T47D (cell line): ENCODE measurements at places on chromosomes 3 and 15.
A peak's percentile ranks its signal among the peaks of the same experiment; 100 is the strongest.

GRCh38 chr3:88031642-88032077 is 27.1 kb downstream of the CGGBP1 start:
- DNase-seq = peak; percentile 2

DNA sequence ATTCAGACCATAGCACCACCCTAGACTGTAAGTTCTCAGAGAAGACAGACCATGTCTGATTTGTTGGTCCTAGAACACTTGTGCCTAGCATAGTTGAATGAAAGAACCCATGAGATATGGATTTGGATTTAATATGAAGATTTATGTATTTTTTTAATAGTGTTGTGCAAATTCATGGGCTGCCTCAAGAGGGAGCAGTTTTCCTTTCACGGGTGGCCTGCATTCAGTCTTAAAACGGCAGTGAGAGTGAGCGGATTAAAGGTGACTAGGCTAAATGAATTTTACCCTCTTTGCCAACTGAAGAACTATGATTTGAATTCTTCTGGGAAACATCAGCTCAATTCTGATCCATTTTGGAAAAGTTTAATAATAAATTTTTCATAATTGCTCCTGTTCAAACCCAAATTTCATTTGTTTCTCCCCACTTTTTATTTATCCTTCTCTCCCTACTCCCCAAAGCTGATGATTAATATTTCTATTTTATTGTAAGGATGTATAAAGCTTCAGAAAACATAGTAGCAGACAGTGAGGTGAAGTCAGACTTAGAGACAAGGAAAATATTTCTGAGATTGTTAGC is 67.3 kb downstream of the MORC1 start:
- peak; percentile 1 for DNase-seq

DNA sequence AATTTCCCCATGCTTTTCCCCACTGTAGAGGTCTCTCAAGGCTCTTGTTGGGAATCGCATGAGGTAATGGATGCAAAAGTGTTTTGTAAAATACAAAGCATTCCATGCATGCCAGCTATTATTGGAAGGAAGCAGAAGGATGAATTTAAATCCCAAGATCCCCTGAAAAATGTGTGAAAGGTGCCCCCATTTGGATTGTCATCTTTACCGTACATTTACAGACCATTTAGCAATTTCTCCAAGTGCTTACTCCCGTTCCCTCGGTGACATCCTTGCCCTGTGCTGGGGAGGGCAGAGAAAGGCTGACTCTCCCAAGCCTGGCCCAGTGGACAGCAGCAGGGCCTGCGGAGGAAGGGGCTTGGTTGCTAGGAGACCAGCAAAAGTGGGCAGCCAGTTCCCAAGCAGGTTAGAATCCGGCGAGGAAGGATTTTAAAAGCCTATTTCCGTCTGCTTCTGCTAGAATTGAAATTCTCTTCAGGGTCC is 31.1 kb upstream of the NEO1 start:
- no peak for DNase-seq

DNA sequence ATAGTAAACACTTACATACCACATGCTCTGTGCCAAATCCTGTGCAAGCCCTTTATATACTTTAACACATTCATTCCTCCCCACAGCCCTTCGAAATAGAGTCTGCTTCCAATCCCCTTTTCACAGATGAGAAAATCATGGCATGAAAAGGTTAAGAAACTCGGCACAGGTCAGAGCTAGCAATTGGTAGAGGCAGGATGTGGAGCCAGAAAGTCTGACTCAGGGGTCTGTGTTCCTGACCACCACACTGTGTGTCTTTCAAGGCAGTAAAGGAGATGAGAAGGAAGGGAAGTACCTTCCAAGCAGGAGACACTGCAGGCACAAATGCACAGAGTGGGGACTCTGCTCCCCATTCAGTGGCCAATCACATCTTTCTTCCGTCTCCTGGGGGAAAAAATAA is 61.1 kb downstream of the SCN11A start:
- no peak for DNase-seq

GRCh38 chr15:71712182-71712581 is 98.2 kb upstream of the NR2E3 start:
- DNase-seq = no peak

DNA sequence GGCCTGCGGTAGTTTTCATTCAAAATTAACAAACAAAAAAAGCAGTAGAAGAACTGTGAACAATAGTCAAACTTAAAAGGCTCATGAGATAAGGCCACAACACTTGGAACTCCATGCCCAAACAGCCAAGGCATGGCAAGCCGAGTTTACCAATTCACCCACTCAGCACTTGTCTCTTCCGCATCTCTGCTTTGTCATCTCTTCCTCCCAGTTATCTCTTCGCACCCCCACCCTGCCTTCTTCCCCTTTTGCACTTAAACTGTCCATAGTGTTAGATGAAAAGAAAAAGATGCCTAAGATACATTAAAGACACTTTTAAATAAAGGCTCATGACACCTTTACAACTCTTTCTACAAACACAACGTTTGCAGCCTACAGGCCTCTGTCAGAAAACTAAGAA is 11.1 kb downstream of the TLE3 start:
- DNase-seq = no peak

DNA sequence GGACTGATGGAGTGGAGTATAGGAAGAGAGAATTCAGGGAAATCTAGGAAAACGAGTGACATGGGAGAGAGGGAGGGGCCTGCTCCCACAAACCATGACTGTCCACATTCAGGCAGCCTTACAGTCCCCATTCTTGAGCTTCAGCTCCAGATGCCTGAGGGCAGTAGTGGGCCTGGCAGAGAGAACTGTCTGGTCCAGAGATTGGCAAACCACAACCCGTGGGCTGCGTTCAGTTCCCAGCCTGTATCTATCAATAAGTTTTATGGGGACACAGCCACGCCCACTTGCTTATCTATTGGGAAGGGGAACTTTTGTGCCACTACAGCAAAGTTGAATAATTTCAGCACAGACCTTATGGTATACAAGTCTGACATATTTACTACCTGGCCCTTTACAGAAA is 63.8 kb downstream of the SLCO2A1 start:
- DNase-seq = no peak
